Coronary artery (tissue), 2 donors: ENCODE measurements at places on chromosomes 2 and 18.

GRCh38 chr2:85994897-85995647 is 106.3 kb upstream of the ST3GAL5 start:
- DNase-seq: no peak

GRCh38 chr2:161386228-161386824 is 29.8 kb upstream of the TBR1 start:
- DNase-seq: no peak

DNA sequence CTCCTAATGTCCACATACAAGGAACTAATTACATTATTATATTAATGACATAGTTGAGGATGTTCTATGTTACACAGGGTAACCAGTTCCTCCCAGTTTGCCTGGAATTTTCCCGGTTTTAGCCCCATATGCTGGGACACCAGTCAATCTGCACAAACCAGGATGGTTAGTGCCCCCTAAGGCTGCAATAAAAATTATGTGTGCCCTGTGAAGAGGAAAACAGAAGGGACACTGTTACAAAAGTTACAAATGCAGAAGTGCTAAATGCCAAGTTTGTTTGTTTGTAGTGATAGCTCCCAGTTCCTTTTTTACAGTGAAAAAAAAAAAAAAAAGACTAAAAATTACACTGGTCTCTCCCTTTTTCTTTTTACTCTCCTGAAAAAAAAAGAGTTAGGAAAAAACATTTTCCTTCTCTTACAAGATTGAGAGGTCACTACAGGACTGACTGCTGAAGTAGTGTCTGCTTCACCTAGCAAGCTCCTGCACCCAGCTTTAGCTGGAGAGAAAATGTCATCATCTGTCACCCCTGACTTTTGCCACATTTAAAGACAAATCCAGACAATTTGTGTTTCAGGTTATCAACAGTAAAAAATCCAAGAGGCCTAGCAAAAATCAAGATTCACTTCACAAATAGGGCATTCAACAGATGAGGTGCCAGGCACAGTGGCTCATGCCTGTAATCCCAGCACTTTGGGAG is 3.2 kb downstream of the ANKRD44 start:
- no peak for DNase-seq

GRCh38 chr2:135768863-135769262 is 27.2 kb downstream of the UBXN4 start:
- no peak for DNase-seq

DNA sequence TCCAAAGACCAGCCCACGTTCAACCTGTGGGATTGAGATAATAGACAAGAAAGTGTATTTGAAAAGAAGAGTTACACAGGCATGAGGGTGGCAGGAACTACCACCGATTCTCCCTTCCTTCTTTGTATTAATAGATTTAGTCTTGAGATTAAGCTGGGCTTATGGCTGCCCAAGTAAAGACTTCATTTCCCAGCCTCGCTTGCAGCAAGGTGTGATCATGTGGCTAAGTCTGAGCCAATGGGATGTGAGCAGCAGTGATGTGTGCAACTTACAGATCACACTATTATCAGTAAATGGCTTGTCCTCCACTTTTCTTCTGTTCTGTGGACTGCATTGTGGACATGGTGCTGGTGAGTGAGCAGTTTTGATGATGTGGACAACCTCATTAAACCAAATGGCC is 101.7 kb downstream of the POLR1A start:
- no peak for DNase-seq
